ENCODE measurements at places on chromosomes 12 and 14.

DNA sequence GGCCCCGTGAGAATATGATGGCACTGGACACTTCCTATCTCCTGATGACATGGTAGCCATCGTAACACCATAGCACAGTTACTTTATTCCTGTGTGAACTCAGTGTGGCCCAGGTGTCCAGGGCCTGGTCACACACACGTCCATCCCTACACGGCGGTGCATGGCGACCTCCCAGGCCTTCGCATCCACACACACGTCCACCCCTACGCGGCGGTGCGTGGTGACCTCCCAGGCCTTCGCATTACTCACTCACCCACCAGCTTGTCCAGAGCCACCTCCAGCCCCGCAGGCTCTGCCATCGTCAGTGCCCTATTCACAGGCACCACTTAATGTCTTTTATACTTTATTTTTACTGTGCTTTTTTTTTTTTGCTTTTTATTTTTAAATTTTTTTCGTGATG is 39.4 kb upstream of the TEX22 start:
- no peak for DNase-seq

GRCh38 chr12:49873361-49873934 is 30.3 kb downstream of the FAIM2 start:
- no peak for DNase-seq

- DNase-seq = no peak
Observed at GRCh38 chr12:129701631-129702101, 202.2 kb downstream of the TMEM132D start.

- no peak for DNase-seq
Observed at GRCh38 chr12:76690921-76691700, 72.8 kb upstream of the ZDHHC17 start.

DNA sequence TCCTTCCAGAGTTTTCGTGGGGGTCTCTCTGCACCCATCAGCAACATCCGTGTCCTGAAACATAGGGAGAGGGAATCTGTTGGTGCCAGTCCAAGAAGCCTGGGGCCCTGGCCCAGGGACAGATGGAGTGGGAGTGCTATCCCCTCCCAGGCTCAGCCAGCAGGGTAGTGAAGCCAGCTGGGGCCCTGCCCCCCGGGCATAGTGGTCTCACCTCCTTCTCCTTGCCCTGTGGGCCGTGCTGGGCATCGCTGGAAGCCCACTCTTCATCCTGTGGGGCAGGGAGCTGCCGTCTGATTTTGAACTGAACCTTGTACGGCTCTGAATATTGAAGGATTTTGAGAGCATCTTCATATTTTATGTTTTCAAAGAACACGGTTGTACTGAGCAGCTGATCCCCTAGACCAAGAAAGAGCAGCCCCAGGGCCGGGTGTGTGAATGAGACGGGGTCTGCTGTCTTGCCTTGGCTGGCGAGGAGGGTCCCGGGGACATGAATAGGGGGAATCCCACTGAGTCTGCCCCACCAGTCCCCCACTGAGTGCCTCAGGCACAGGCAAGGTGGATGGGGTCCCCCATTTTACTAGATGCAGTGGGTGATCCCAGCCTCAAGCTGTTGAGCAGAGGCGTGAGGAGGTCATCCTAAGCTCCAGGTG is 23.3 kb downstream of the AHNAK2 start:
- DNase-seq = no peak

All from stimulated activated CD4-positive, alpha-beta T cell treated with anti-CD3 and anti-CD28 coated beads, Interleukin-4, amount 100 ng/mL, for 48 hours (primary cell).